ENCODE measurements at places on chromosomes 1 and 21.
A peak's percentile ranks its signal among the peaks of the same experiment; 100 is the strongest.

- no peak for DNase-seq
Measured at GRCh38 chr1:89211035-89211634, 12.4 kb upstream of the GBP4 start.

- DNase-seq: no peak
Measured at GRCh38 chr1:7611421-7612010, 159.6 kb upstream of the VAMP3 start.

DNA sequence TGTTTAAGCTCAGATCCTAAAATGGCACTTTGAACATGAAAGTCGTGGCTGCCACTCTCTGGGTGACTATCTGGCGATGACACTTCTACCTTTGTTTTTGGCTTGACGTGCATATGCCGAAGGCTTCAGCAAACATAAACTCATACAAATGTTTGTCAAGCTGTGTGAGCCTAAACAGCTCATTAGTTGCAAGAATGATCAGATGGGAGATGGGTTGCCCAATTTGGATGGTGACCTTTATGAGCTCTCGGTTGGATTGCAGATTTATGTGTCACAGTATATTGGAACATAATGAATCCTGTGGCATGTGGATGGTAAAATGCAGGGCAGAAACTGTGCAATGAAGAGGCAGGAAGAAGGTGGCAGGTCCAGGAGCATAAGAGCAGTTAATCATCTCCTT lies 229.3 kb downstream of the DISC1 start:
- DNase-seq: no peak

GRCh38 chr1:82710091-82710490 lies 909.4 kb downstream of the ADGRL2 start:
- DNase-seq: no peak

GRCh38 chr1:209341673-209342420 lies 241.7 kb upstream of the CAMK1G start:
- no peak for DNase-seq

DNA sequence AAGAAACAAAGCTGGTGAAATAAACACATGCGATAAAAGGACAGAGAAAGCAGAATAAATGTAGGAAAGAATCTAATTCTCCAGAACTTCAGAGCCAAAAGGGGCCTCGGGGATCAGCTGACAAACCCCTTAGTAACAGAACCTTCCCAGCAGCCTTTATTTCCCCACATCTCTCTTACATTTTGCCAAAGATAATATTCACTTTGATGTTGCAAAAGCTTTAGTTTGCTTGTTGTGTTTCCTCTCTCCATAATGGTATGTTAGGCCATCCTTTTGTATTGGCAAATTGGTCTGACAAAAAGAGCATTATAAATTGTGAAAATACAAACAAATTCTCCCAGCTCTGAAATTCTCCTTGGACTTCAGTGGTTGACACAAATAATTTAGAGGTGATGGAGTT lies 54.9 kb downstream of the OPTC start:
- DNase-seq: no peak

GRCh38 chr1:119541389-119541788 lies 34.4 kb downstream of the HSD3B1 start:
- no peak for DNase-seq

- peak; percentile 11 for DNase-seq
Measured at GRCh38 chr1:151131701-151132334, 14.6 kb downstream of the SEMA6C start.

DNA sequence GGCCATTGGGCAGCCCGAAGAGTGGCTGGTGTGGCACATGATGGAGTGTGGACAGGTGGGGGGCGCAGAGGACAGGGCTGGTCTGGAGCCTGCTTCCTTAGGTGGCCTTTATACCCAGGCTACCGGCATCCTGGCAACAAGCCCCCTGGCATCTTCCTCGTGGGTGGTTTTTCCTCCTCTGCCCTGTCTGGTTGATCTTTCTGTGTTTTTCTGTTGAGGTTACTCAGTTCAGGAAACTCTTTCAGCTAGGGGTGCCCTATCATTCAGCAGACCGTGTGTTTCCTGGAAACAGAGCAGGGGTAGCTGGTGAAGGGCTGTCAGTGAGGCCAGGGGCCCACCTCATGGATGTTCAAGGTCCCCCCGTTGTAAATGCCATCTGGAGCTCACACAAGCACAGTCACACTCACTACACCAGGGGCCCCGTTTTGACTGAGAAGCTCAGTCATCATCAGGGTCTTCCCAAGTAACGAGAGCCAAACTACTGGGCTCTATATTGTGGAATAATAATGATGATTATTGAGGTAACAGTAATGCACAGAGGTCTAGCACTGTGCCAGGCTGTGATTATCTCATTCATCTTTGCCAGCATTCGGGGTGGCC lies at the start of gene KRTAP12-4:
TSS of gene KRTAP12-4 (minus strand) at position 84 of the 600 bp plus-strand sequence. CDS start at position 39, 45 bp downstream.
- DNase-seq: no peak

DNA sequence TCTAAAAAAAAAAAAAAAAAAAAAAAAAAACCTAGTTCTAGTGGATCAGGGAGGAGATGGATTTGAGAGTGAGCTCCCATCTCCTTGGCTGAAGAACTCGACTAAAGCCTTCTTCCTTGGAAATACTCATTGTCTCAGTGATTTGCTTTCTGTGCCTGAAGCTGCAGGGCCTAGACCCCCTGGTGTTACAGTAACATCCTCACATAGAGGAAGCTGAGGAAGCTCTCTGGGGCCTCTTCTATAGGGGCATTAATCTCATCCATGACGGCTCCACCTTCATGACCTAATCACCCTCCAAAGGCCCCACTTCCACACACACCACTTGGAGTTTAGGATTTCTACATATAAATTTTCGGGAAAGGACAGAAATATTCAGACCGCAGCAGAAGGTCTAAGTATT lies 95.9 kb upstream of the ETS2 start:
- no peak for DNase-seq

DNA sequence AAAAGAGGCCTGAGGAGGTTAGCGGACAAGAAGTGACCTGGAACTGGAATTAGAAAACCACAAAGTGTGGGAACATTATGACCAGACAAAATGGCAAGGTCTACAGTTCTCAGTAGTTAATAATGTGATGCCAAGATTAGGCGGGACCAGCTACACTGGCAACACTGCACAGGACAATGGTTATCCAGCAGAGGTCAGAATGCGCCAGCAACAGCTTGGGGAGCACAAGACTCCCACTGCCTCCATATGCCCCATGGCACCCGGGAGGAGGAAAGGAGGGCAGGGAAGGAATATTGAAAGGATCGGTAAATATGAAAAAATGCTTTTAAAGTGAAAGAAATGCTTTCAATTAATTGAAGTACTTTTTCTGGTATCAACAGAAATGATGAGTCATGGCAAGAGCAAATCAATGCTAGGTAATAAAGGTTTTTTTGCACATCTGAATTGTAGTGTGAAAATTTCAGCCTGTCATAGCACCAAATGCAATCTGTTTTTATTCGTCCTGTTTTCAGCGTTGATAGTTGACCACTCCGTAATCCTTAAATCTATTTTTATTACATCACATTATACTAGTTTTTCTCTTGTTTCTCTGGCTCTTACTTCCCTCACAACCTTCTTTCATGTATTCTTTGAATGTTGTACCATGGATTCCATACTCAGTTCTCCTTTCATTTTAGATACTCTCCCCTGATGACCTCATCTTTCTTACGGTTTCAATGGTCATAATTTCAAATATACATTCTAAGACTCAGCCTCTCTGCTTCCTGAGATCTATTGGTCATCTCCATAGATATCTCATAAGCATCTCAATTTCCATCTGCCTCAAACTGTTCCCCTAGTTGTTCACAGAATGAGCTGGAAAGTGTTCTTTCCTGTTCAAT lies 30.7 kb downstream of the VCAM1 start:
- DNase-seq: no peak

GRCh38 chr1:224884361-224884801 lies 45.1 kb upstream of the DNAH14 start:
- peak; percentile 28 for DNase-seq

DNA sequence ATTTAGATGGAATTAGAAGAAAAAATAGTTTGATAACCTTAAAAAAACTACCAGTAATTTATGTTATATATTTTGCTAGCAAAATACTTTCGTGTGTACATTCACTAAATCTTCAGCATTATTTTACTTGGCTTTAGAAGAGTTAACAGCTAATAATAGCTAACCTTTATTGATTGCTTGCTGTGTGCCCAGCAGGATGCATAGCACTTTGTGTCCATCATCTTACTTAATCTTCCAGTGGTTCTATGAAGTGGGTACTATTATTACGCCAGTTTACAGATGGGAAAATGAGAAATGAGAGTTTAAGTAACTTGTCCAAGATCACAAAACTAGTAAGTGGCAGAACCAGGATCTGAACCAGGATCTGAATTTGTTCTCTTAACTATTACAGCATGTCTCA lies 41.7 kb upstream of the GPR25 start:
- no peak for DNase-seq

DNA sequence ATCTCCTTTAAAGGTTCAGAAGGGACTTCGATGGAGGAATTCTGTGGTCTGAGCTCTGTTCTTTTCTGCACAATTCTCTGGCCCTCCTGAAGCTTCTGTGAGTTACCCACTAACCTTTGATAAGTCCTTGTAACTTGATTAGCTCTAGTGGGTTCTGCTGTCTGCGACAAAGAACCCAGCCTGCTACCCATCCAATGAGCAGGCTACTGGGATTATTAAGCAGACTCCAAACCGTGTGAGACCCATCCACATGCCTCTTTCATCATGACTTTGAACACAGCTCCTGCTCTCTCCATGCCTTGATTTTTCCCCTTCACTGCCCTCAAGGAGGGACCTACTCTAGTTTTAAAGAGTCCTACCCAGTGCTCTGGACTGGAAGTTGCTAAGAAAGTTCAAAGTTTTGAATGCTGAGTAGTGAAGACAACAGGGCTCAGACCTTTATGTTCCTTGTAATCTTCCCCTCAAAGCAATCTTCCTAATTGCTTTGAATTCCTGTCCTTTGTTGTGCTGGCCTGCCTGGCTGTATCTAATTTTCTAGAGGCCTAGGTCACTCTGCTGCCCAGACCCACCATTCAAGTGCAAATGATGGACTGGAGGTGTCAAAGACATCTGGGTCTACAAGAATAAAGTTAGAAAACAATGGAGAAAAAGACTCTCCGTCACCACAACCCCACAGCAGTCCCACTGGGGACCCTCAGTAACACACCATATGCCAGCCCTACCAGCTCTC lies 146.9 kb downstream of the RHOU start:
- DNase-seq: no peak

DNA sequence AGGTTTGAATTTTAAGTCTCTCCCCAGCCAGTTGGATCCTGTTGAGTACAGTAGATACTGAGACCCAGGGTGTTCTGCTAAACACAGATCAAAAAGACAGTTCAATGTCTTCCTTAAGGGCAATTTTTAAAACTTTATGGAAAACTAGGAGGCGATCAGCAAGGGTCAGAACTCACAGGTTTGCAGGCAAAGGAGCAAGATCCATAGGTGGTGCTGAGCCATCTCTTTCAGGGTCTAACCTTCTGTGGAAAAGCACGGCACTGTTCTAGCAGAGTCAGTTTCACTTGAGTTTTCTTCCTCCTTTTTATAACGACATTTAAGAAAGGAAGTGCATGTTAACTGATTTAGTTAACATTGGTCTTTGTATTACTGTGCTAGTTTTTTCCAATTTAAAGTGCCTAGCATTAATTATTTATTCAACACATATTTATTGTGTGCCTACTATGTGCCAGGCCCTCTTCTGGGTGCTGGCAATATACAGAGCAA lies at the start of gene CD84:
TSS of gene CD84 (minus strand) at position 281 of the 486 bp plus-strand sequence. CDS start at position 222, 59 bp downstream.
- no peak for DNase-seq

DNA sequence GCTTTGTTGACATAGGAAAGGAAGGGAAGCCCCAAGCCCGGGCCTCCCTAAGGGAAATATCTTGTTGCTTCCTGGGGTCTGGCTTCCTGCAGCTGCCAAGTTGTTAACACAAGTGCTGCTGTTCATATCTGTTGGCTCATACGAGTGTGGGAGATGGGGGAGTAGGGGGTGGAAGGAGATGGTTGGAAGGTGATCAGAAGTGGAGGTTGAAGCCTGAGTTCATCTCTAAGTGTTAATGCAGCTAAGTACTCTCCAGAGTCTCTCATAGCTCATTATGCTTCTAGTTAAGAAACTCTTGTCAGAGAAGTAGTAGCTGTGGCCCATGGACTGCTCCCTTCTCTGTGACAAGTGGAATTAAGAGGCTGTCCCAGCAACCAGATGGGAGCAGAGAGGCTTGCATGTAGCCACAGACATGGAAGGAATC lies 319.2 kb upstream of the SPAG17 start:
- DNase-seq: no peak

DNA sequence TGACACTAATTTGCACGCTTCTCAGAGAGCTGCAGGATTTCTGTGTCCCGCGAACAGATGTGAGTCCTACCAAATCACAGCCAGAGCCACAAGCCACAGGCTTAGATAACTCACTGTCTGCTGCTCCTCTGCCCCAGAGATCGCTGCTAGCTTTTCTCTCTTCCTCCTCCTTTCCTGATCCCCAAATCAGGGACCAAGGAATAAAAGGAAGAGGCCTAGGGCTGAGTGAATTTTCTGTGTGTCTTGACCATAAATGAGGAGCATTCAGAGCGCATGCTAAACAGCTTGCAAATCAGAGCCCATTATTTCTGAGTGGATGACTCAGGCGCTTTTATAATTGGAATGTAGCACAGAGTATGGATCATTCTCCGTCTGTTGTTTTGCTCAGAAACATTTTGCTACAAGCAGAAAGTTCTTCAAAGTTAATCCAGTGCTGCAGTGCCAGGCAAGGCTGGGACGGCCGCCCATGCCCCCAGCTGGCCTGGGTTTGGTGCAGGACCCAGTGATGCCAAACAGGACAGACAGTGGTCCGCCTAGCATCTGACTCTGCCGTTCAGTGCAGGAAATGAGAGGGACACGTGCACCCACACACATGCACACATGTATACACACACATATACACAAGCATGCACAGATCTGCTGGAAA lies 38.2 kb downstream of the KCNAB2 start:
- DNase-seq: peak; percentile 30

DNA sequence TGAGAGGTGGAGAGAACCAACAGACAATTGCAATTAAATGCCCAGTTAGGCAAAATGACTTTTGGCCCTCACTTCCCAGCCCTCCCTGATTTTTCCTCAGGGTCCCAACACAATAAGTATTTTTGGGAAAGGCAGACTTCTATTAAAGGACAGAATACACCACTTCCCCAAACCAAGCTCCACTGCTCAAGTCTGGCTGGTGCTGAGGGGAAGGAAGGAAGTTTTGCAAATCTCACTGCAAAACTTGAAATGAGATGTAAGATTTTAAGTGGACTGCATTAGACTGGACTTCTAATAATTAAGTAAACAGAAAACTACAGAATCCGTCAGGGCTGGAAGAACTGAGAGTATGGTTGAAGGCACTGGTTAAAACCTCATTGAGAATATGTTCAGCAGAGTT lies 32.2 kb upstream of the CD1D start:
- DNase-seq: no peak

DNA sequence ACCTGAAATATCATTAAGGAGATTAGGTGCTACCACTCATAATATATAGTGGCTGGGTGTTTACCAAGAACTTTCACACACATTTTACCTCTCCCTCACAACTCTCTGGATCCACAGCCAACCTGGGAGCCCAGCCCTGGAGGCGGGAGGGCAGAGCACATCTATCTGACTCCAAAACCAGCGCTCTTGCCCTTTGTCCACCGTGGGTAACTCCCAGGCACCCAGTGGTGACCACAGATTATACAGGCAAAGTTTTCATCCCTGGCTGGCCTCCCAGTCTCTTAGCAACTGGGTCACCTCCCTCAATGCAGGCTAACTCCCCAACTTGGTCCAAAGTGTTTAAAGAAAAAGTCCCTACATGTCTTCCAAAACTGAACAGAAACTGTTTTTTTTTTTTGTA lies 2.4 kb downstream of the PAQR7 start:
- DNase-seq: no peak

Measured in fibroblast of skin of scalp (primary cell).